ENCODE measurements at places on chromosomes 7 and 10.

GRCh38 chr7:156176039-156176438 is 363.8 kb upstream of the SHH start:
- no peak for DNase-seq

DNA sequence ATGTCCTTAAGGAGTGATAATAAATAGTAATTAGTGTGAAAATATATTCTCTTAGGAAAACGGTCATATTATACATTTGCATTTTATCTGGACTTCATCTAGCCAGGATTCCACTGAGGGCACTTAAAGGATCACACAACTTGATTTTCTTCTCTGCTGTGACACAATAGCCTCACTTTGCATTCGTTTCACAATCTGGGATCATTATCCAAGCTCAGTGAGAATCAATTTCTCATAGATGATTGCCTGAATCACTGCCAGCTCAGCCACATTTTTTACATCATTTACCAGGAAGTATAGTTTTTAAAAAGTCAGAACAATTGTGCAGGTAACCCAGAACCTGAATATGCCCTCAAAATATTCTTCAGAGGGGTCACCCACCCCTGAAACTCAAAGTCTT is 68.9 kb downstream of the PTPRZ1 start:
- DNase-seq: no peak

GRCh38 chr10:77602231-77602912 is 35.2 kb downstream of the KCNMA1 start:
- no peak for DNase-seq

DNA sequence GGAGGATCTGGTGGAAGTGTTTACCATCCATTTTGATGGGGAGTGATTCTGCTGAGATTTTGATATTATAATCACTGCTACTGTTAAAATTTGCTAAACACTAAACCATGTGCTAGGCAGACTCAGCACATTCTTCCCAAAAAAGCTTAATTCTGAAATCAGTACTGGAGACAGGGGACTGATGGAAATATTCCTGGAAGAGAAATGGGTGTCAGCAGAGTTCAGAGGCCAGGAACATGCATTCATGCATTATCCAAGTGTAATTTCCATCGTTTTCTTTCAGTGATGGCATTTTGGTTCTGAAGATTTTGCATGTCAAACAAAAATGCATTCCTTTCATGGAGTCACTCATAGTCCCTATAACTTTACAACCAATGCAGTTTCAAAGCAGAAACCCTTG is 79.0 kb downstream of the CDCA7L start:
- DNase-seq: no peak

- DNase-seq: no peak
These were observed 3.4 kb downstream of the IFRD1 start for GRCh38 chr7:112453505-112454171.

GRCh38 chr10:44293306-44293778 is 91.6 kb downstream of the CXCL12 start:
- DNase-seq: no peak

GRCh38 chr10:101693651-101693977 is 1.4 kb downstream of the FBXW4 start:
- DNase-seq: no peak

- no peak for DNase-seq
These were observed 49.8 kb downstream of the POU6F2 start for GRCh38 chr7:39027491-39027890.

DNA sequence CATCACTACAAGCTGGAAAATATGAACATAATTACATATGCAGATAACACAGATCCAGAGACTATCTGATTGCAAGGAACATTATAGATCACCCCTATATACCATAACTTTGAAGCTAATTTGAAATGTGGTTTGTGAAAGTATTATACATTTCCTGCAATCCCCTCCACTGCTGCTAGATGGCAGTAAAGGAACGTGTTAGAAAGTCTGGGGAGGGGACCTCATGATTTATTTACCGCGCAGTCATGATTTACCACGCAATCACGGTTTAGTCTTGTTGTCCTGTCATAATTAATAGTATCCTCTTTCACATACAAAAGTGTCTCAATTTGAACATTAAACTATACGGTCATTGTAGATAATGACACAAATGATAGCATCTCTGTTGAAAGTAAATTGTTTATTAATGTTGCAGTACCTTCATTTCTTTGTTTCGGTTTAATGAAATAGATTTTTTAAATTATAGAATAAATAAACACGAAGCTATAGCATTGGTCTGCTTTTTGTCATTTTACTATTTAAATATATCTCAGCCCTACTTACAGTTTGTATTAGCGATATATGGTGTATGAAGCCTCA is 145.3 kb upstream of the PRSS1 start:
- DNase-seq: no peak

DNA sequence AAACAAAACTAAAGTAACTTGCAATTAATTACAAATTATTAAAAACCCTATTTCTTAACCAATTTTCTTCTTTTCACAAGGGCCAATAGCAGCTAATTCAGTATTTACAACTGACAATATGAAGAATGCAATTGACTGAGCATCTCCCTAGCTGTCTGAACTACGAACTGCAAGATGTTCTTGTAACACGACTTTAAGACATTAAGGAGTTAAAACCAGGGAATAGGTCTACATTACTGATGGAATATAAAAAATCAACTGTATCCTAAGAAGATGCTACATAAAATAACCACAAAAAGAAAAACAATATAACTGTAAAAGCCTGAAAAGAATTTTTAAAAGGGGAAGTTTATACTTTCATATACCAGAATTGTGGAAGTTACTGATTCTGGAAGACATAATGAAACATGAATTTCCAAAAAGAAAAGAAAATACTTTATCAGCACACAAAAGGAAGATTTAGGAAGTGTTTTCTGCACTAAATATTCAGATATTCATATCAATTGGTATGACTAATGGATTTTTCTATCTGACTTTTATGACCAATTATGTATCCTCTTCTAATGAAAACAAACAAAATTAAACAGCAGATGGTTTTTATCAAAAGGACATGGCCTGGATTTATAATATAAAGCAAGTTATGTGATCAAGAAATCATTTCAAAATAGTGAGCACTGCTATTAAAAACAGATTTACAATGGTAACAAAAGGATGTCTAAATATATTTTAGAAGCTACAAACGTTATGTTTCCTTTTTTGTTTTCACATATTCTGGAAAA is 1.6 kb downstream of the GPR22 start:
- no peak for DNase-seq

DNA sequence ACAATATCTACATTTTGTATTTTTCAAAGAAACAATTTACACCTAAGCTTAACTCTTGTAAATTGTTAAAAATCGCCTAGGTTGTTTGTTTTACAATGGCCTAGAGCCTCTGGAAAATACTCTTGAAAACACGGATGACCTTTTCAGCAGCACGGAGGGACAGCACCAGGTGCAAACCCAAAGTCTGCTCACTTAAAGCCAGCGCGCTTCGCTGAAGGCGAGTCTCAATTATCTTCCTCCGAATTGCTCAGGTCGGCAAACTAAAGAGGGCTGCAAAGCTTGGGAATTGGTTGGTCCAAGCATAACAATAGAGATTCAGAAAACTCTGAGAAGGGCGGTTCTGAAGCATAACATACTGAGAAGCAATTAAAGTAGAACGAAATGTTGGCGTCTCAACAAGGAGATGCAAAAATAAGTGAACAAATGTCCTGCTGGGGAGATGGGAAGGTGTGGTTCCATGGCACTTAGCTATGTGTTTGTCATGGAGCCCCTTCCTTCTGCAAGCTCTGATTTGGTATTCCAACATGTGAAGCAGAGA is 139.9 kb upstream of the PITRM1 start:
- DNase-seq: no peak

DNA sequence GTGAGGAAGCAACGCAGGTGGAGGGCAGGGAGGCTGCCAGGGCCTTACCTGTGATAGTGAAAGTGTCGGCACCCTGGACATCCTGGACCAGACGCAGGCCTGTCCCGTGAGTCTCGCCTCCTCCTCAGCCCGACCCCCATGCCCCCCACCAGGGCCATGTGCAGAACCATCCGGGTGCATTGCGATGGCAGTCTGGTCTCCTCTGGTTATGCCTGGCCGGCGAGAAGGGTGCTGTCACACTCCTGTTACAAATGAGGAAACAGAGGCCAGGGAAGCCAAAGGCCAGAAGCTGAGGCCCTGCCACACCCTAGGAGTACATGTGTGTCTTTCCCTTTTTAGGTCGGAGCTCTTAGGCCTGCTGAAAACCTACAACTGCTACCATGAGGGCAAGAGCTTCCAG is 7.2 kb downstream of the DEPP1 start:
- no peak for DNase-seq

- DNase-seq: no peak
These were observed 56.6 kb downstream of the CHRM2 start for GRCh38 chr7:136925044-136925443.

- no peak for DNase-seq
These were observed 47.8 kb upstream of the CALCR start for GRCh38 chr7:93622036-93623033.

- DNase-seq: no peak
These were observed 16.4 kb upstream of the C10orf105 start for GRCh38 chr10:71735709-71736569.

DNA sequence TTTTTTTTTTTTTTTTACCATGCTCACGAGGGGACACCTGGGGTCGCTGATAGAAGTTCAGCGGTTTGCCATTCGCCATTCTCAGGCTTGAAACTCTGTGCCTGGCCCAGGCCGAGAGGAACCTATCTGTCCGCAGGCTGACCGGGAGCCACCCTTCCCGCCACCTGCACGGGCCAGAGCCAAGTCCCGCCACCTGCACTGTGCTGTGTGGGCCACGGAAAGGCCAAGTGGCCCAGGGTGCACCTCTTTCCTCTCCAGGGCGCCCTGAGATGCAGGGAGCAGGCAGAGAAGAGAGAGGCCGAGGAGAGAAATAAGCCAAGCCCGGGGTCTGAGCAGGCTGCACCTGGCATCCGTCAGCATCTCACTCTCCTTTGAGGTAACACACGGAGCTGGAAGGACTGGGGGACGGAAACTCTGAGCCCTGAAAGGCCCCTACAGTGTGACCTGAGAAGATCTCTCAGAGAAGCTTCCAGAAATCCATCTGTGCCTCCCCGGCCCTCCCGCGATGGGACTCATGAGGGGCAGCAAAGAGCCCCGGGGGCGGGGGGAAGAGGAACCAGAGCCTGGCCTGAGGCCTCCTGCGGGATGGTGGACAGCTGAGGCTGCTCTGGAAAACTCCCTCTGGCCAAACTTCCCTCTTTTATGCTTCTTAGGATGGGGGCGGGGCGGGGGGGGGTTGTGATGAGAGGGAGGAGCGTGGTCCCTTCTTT is 46.6 kb downstream of the PRKAG2 start:
- DNase-seq: no peak

- peak; percentile 5 for DNase-seq
These were observed 28.6 kb upstream of the SLC16A12 start for GRCh38 chr10:89563861-89564478.

- no peak for DNase-seq
These were observed 6.4 kb downstream of the NEBL start for GRCh38 chr10:20890491-20891337.

GRCh38 chr10:128950159-128950915 is 516.7 kb upstream of the MGMT start:
- no peak for DNase-seq

DNA sequence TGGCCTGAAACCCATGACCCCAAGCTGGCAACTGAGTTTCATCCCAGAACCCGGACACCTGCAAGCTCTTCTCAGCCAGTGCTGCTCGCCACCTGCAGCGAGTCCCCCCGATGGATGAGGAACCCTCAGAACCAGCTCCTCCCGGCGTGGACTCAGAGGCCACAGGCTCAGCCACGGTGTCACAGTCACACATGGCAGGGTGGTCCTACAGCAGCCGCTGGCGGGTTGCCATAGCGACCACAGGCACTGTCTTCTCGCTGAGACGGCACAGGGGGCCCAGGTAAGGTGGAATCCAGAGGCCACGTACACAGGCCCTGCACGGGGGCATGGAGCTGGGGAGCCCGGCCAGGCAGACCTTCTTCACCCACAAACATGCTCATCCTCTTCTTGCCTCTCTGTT is 53.4 kb downstream of the DPYSL4 start:
- no peak for DNase-seq

DNA sequence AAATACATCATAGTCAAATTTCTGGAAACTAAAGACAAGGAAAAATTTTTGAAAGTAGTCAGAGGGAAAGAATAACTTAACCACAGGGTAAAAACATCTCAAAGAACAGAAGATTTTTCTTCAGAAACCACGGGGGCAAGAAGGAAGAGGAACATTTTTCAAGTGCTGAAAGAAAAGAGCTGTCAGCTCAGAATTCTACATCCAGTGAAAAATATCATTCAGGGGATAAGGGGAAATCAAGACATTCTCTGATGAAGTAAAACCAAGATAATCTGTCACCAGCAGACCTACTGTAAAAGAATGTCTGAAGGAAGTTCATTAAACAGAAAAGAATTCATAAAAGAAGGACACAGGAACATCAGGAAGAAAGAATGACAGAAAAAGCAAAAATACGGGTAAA is 111.2 kb upstream of the TMEM72 start:
- DNase-seq: no peak

DNA sequence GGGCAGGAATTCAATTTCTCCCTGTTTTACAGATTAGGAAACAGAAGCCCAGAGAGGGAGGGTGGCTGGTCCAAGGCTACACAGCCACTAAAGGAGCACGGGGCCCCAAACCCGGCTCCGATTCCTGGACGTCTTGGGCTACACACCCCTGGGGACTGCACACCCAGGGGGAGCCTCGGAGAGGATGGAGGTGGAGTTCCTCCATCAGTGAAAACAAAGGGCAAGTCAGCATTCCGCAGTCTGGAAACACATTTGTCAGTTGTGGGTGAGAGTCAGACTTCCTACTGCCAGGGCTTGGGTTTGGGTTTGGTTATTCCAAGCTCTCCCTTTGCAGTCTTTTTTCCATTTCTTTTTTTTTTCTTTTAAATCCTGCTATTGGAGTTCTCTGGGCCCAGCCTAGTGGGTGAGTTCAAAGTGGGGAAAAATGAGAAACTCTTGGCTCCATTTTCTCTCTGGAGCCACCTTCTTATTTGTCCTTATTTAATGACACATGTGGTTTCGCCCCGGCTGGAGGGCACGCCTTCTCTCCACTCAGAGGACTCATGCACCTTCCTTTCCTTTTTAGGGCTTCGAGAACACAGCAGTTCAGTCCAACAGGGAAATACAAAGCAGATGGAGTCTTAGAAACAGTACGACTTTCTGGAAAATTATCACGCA is 59.9 kb upstream of the AQP1 start:
- no peak for DNase-seq

All from NCI-H2107 (cell line).